ENCODE measurements at places on chromosomes 1 and 21.

DNA sequence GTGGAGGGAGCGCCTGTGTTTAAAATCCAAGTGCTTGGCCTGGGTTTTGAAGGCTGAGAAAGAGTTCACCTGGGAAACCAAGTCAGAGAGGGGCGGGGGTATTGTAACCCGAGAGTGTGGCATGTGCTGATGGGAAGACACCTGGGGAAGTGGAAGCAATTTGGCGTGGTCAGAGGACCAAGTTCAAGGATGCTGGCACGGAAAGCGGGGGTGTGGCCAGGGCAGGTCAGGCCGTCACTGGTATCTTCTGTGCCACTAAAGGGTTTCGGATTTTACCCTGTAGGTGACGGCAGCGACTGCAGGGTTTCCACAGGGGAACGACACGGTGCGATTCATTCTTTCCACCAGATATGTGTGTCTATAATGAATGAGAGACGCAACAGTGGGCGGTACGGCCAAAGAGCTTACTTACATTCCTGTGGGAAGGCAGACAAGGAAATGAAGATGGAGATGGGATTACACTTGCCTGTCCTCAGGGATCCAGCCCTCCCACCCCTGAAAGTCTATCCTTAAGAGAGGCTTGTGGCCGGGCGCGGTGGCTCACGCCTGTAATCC lies 31.3 kb downstream of the CA6 start:
- DNase-seq, result no peak

GRCh38 chr1:184186167-184186566 lies 134.6 kb downstream of the TSEN15 start:
- DNase-seq, result no peak

- no peak for DNase-seq
Measured at GRCh38 chr1:33273961-33274371, 17.7 kb downstream of the ZNF362 start.

- DNase-seq, result no peak
Measured at GRCh38 chr1:171141688-171142415, 43.2 kb upstream of the FMO2 start.

DNA sequence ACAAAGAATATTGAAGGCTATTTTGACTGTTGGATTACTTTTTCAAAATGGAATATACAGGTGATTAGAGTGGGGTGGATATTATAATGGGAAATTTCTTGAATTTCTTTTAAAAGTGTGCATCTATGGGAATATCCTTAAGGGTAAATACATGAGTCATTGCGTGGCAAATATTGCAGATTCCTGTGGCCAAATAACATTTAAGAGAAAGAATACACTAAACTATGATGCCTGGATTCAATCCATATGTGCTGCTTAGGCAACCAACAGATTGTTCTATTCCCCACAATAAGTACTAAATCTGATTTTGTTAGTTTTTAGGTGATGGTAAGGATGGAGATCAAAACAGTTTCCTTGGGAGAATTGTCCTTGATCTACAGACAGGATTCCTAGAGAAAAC lies 119.5 kb downstream of the HMCN1 start:
- no peak for DNase-seq

GRCh38 chr1:8332806-8333205 lies 14.9 kb downstream of the SLC45A1 start:
- DNase-seq, result no peak

- no peak for DNase-seq
Measured at GRCh38 chr1:234724516-234725176, 114.7 kb upstream of the IRF2BP2 start.

DNA sequence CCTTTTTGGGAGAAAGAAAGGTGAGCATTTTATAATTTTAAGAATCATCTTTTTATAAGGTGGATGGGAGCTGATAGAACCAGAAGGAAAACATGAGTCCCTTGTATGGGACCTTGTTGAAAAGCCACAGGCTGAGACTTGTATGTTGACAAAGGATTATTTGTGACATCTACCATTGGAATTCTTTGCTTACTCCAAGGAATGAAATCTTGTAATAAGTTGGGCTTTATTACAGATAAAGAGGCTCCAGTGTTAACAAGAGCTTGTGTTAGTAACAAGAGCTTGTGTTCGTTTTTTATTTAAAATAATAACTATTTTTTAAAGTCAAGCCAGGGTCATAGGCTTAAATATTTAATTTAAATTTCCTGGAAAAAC lies 201.1 kb upstream of the CHRM3 start:
- DNase-seq, result no peak

DNA sequence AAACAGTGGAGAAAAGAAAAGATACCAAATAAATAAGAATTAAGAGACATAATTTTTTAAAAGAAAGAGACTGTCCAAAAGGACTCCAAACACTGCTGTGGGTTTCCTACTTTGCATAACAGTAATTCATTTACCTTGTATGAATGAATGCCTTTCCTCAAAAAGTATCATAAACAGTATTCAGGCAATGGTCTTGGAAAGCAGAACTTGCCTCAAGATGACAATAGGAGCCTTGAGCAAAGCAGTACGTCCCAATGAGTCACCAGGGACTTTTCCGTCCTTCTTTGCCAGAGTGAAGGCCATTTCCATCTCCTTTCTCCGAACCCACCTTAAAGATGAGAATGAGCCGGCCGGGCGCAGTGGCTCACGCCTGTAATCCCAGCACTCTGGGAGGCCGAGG lies 186.4 kb downstream of the ZBTB18 start:
- no peak for DNase-seq

DNA sequence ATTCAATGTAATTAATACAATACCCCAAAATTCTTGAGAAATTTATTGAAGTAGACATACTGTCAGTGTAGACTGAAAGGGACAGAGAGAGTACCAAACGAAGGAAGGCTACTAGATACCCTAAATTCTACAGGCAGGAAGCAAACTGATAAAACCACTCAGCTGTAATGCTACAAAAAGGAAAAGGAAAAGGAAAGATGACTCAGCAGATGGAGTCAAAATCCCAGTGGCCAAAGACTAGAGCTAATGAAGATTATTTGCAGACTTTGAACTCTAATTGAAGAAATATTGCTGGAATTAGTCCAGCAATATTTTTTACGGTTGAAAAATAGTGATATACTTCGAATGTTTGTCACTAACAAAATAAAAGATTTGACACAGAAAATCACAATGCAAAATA lies 671.9 kb downstream of the BRINP3 start:
- no peak for DNase-seq

GRCh38 chr21:38082936-38083485 lies 166.8 kb upstream of the KCNJ6 start:
- no peak for DNase-seq

DNA sequence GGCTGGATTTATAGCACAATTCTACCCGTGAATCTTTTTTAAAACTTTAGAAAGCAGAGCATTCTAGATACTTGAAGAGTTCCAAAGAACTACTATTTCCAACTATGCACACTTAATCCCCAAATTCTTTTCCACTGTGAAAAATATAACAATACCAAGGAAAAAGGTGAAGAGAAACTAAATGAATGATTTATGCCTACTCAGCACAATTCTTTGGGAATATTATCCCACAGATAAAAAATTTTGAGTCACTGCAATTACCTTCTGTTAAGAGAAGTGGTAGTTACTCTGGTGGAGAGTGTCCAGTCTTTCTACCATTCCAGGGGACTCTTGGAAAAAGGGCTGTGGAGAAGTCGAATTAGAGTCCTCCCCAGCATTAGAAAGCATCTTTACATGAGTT lies 39.2 kb downstream of the ERO1B start:
- no peak for DNase-seq

GRCh38 chr21:45932922-45933502 lies 48.6 kb upstream of the COL6A1 start:
- no peak for DNase-seq

GRCh38 chr1:169478094-169478672 lies 7.6 kb downstream of the SLC19A2 start:
- no peak for DNase-seq

DNA sequence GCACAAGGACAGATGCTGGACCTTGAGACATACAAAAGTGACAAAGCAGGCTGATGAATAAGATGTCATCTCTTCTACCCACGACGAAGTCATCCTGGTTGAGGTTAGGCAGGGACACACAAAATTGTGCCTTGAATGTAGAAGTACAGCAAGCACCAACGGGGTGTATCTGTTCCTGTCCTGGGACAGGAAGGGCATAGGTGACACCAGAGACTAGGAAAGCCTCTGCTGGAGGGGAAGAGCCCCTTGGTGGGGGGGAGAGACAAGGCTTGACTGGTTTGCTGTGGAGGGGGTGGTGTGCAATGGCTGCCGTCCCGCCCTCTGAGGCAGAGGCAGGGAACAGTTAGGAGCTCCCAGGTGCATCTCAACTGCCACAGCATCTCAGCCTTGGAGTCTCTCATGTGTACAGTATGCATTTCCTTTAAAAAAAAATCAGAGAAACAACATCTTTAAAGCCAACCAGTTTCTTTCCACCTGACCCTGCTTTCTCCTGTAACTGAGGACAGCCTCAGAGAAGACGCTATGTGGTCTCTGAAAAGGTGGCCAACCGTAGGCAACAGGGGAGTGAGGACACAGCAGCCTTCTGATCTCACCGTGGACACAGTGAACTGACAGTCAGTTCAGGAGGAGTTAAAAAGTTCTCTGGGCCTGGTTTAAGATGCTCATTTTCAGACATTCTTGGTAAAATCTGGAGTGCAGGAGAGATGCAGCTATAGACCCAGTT lies 17.7 kb upstream of the GFI1 start:
- DNase-seq, result no peak

DNA sequence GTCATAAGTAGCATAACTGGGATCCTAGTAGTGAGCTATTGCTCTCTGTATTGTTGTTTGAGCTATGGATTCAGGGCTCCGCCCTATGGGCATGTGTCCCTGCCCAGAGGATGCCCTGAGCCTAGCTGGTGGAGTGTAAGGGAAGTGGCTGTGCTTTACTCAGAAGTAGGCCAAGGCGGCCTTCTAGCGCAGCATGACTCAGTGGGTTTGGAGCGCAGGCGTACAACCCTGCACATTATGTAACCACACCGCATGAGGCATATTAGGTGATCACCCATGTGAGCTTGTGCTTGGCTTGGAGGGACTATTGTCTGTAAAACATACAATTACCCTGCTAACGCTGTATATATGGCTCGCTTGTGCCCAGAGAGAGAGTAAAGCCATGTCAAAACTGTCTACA lies 11.1 kb upstream of the UBE2U start:
- no peak for DNase-seq

DNA sequence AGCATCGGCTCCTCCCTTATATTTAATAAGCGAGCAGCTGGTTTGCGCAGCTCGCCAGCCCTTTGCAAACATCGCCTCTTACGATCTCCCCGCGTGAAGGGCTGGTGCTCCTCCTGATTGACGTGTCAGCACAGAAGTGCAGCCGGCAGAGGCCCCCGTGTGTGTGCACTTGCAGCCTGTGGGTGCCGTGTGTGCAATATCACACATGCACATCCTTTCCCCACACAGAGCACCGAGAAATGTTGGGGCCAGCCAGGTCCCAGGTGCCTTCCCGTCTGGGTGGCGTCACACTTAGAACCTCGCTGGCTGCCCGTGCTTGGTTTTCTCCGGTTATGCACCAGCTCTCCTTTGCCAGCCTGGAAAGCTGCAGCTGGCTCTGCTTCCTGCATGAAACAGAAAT lies 126.6 kb upstream of the AJAP1 start:
- no peak for DNase-seq

DNA sequence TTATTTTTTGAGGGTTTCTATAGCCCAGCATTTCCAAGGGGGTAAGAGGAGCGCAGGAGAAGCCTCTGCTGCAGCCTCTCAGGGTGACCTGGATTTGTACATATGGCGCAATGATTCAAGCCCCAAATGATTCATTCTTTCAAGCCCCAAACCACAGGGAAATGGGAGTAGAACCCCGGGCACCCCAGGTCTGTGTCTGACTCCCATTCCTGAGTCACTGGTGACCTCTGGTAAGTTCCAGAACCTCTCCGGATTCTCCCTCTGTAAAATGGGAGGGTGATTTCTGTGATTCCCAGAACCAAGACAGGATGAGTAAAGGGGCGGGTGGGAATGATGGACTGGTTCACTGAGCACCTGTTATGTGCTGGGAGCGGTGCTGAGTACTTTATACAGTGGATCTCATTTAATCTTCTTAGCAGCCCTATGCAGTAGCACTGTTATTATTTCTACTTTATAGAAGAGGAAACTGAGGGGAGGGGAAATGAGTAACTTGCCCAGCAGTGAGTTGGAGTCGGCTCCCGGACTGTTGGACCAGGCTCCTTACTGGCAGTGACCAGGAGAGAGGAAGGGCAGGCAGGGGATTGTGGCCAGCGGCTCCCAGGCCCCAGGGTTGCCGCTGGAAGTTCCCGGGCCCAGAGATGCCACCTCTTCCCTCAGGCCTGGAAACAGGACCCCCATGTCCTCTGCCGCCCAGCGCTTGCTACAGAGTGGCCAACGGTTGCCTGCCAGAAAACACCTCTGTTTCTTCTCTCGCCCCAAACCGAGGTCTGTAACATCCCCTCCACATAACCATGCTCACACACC lies 20.3 kb upstream of the SLC26A9 start:
- DNase-seq, result no peak
